ENCODE measurements at places on chromosomes 1 and 21.

- DNase-seq: peak; percentile 18
Observed at GRCh38 chr21:27802816-27803475, 836.1 kb upstream of the ADAMTS5 start.

- peak; percentile 39 for DNase-seq
Observed at GRCh38 chr21:36059823-36060158, 535 bp downstream of the SETD4 start.

DNA sequence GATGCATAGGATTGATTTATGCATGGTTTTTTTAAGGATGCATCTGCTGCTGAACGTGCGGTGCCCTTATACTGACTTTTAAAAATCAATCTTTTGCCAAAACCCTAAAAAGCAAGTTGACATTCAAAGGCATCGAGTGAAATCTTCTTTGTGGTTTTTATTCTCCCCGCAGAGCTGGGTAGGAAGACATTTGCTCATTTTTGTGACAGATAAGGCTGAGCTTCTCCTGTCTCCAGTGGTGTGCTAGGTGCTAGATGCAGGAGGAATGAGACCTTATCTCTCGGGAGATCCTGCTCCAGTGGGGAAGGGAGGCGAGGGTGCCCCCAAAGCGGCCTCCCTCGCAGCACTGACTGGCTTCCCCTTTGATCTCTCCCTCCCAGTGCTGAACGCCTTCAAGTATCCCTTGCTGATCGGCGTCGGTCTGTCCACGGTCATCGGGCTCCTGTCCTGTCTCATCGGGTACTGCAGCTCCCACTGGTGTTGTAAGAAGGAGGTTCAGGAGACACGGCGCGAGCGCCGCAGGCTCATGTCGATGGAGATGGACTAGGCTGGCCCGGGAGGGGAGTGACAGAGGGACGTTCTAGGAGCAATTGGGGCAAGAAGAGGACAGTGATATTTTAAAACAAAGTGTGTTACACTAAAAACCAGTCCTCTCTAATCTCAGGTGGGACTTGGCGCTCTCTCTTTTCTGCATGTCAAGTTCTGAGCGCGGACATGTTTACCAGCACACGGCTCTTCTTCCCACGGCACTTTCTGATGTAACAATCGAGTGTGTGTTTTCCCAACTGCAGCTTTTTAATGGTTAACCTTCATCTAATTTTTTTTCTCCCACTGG is 14.9 kb upstream of the CD101 start:
- peak; percentile 57 for DNase-seq

- no peak for DNase-seq
Observed at GRCh38 chr1:172929006-172929405, 121.7 kb downstream of the TNFSF18 start.

DNA sequence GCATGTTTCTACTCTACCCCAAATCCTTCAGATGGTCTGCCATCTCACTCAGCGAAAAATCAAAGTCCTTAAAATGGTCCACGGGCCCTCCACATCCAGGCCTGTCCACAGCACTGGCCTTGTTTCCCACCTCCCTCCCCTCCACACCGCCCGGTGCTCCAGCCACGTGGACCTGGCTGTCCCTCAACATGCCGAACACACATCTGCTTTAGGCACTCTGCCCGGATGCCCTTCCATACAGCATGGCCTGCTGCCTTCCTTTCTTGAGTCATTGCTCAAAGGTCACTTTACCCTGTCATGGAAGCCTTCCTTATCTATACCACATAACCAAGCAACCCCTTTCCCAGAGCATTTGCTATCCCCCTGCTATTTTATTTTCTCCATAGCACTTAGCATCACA is 143.0 kb downstream of the DNM3 start:
- DNase-seq: no peak

- DNase-seq: no peak
Observed at GRCh38 chr1:19852036-19852435, 30.2 kb upstream of the OTUD3 start.

- DNase-seq: no peak
Observed at GRCh38 chr1:87918398-87918797, 589.7 kb downstream of the LMO4 start.

- DNase-seq: no peak
Observed at GRCh38 chr1:147897029-147897752, 5.4 kb upstream of the GJA8 start.

DNA sequence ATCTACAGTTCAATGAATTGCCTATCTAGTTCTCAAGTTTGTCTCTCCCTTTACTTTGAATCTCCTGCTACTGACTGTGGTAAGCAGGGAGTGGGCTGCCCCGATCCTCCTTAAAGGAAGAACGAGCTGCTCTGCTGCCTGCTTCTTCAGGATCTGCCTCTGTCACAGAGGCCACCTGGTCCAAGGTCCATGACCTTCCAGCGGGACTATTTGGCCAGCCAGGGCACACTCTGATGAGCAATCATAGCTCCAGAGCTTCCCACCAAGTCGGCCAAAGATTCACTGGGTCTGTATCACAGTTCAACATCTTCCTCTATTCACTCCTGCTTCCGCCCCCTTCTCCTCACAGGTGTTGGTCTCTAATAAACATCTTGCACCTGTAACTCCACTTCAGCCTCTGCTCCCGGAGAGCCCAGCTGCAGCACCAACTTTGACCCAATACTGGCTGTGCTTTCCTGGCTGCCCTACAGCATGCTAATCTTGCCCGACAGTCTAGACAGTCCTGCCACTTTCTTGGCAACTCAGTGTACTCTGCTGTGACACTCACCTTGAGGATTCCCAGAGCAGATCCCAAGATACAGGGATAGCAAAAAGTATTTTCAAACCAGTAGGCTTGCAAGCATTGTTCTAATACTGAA is 16.9 kb upstream of the MAP10 start:
- no peak for DNase-seq

- peak; percentile 27 for DNase-seq
Observed at GRCh38 chr1:243487649-243488227, 231.9 kb downstream of the SDCCAG8 start.

GRCh38 chr1:85975912-85976371 is 180.6 kb downstream of the COL24A1 start:
- DNase-seq: no peak

- no peak for DNase-seq
Observed at GRCh38 chr1:115262886-115263285, 75.2 kb downstream of the NGF start.

- DNase-seq: no peak
Observed at GRCh38 chr1:7253118-7253480, 467.8 kb downstream of the CAMTA1 start.

GRCh38 chr1:110258734-110259133 is 48.6 kb downstream of the KCNC4 start:
- DNase-seq: no peak

DNA sequence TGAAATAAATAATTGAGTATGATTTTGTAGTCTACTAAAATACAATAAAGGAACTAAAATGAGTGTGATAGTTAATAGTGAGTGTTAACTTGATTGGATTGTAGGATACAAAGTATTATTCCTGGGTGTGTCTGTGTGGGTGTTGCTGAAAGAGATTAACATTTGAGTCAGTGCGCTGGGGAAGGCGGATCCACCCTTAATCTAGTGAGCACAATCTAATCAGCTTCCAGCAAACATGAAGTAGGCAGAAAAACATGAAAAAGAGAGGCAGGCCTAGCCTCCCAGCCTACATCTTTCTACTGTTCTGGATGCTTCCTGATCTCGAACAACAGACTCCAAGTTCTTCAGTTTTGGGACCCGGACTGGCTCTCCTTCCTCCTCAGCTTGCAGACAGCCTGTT is 1716.6 kb downstream of the MRPL39 start:
- no peak for DNase-seq

DNA sequence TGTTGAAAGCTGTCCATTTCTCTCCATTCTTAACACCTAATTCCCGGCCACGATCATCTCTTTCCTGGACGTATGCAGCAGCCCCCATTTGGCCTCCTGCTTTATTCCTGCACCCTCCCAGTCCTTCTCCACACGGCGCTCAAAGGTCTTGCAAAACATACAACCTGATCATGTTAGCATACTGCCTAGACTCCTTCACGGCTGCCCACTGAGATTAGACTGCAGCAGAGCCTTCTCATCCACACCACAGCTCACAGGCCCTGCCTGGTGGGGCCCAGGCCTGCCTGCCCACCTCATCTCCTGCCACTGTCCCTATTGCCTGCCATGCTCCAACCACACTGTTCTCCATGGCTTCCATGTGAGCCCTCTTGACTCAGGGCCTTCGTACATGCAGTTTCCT is 2.7 kb downstream of the GOLT1A start:
- no peak for DNase-seq

GRCh38 chr1:20558191-20558590 is 5.8 kb downstream of the FAM43B start:
- no peak for DNase-seq

DNA sequence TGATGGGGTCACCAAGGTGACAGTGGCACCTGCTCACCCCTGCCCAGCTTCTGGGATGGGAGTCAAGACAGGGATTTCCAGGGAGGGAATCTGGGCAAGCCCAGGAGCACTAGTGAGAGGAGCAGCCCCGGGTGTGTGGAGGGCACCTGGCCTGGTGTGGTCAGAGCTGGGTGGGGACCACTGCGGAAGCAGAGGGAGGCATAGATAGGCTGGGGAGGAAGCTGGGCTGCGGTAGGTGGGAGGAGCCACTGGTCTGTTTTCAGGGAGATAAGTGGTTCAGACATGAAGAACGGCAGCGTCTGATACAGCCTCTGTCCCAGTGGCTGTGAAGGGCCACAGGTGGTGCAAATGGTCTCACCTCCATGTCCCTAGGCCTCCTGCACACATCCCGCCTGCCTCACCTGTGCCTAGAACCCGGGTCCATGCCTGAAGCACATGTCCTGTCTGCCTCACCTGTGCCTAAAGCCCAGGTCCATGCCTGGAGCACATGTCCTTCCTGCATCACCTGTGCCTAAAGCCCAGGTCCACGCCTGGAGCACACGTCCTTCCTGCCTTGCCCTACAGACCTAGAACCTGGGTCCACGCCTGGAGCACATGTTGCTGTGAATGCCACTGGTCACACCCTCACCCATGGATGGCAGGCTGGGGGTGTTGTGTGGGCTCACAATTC is 325.9 kb upstream of the AJAP1 start:
- no peak for DNase-seq

- DNase-seq: no peak
Observed at GRCh38 chr1:197063212-197063611, 3.8 kb downstream of the F13B start.

DNA sequence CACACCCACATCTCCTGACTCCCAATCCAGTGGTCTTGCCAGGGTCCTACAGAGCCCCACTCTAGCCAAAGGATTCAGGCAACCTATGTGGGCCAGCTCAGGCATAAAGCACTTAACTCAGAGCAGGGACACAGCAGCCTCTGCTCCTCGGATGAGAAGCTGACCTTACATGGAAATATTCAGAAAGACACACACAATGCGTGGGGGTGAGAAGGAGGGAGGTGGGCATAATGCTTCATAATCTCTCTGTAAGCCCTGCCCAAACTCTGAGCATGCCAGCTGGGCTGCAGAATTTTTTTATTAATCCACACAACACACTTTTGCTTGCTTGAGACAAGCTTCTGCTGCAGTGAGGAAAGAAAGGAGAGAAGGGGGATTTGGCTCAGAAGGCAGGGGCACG is 21.6 kb downstream of the KCND3 start:
- no peak for DNase-seq

GRCh38 chr1:167685844-167686243 is 35.9 kb upstream of the MPZL1 start:
- DNase-seq: no peak

DNA sequence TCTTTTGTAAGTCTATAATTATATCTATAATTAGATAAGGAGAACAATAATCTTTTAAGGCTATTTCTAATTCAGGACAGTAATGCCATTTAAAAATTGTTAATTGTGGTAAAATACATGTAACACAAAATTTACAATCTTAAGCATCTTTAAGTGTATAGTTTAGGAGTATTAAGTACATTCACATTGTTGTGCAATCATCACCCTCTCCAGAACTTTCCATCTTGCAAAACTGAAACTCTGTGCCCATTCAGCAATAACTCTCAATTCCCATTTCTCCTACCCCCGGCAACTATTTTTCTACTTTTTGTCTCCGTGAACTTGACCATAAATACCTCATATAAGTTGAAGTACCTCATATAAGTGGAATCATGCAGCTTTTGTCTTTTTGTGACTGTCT is 93.9 kb upstream of the KCNA3 start:
- DNase-seq: no peak

DNA sequence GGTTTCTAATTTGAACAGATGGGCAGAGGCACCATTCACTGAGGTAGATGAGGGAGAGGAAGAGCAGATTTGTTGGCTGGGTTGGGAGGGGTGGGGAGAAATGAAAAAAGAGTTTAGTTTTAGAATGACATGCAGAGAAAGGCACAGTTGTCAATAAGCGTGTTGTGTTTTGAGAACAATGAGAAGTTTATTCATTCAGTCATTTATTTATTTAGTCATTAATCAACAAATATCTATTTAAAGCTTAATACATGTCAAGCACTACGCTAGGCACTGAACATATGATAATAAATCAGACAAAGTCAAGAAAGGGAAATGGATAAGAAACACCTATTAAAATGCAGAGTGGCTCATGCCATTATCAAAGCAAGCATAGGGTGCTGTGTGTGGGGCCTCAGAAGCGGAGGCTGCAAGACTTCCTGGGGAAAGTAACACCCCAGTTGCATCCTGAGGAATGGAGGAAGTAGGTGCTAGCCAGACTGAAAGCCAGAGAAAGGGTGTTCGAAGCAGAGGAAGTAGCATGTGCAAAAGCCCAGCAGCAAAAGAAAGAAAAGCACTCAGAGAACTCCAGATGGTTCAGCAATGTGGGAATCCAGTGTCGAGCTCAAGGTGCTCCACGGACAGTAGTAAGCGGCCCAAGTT is 114.1 kb downstream of the RNF220 start:
- no peak for DNase-seq

DNA sequence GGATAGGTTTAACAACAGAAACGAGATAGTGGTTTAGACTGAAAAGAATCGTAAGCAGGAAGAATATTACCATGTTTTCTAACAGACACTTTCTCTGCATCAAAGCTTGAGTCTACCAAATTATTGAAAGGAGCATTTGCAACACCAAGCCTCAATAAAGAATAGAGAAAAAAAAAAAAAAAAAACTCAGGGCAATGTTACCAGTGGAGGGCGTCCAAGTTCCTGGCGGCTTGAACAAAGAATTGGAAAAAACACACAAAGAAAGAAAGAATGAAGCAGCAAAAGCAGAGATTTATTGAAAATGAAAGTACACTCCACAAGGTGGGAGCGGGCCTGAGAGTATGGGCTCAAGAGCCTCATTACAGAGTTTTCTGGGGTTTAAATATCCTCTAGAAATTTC is 686.5 kb upstream of the ADGRL2 start:
- no peak for DNase-seq

Data from stimulated activated CD4-positive, alpha-beta T cell treated with anti-CD3 and anti-CD28 coated beads, Interleukin-2, amount 100 ng/mL, for 24 hours (primary cell).